ENCODE measurements at places on chromosomes 5 and 9.

DNA sequence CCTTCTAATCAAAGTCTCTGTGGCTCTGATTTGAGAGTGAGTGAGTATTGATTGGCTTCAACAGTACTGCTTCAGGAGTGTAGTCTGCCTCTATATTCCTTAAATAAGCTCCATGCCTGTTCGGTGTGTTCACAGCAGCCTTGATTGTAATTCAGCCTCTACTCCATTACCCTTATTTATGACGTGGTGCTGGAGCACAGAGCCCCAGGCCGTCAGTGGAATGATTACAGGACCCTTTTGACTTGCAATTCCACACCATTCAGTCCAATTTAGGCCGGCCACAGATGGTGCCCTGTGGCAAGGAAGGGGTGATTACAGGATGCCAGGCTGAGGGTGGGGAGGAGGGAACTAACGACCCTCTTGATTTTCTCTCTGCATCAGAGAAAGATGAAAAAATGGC, 110.3 kb downstream of the ASTN2 start:
- DNase-seq: no peak

- no peak for DNase-seq
Measured at GRCh38 chr9:16100537-16101091, 547.8 kb downstream of the CCDC171 start.

GRCh38 chr9:90131568-90131967, 511.1 kb downstream of the DIRAS2 start:
- DNase-seq: no peak

DNA sequence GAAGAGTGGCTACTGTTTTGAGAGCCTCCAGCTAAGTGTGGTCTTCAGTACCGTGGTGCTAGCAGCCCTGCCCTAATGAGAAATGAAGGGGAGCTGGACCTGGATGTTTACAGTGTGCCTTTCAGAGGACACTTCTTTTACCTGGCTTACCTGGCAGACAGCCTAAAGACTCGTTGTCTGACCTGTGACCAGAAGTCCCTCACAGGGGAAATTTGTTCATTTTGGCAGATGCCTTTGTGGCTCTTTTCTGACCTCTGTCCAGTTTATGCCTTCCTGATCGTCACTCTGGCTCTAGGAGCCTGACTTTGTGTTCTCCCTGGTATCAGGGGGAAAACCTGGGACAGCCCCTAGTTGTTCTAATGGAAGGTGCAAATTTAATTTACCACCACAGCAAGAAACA, 475.1 kb downstream of the DMRTA1 start:
- DNase-seq: no peak

DNA sequence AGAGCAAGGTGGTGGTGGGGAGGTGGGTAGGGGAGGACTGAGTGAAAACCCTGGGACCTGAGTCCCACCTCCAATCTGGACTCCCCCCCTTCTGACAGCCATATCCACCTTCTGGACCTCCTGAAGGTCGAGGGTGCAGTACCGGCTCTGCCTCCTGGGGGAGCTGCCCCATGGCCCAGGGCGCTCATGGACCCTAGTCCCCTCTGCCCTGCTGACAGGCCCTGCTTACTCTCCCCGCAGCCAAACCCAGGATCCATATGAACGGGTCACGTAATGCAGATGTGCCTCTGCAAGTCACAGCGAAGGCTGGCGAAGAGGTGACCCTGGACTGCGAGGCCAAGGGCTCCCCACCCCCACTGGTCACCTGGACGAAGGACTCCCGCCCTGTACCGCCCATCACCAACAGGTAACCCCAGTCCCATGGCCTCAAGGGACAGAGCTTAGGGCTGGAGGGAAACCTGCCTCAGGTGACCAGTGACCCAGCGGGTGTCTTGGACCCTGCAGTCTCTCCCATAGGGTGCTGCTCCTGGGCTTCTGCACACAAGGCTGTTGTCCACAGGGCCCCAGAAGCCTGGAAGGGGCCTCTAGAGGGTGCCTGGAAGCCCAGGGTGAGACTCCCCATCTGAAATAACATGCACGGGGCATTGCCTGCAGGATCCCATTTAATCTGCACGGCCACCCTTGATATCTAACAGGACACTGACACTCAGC, 61.7 kb downstream of the HMCN2 start:
- DNase-seq: no peak

DNA sequence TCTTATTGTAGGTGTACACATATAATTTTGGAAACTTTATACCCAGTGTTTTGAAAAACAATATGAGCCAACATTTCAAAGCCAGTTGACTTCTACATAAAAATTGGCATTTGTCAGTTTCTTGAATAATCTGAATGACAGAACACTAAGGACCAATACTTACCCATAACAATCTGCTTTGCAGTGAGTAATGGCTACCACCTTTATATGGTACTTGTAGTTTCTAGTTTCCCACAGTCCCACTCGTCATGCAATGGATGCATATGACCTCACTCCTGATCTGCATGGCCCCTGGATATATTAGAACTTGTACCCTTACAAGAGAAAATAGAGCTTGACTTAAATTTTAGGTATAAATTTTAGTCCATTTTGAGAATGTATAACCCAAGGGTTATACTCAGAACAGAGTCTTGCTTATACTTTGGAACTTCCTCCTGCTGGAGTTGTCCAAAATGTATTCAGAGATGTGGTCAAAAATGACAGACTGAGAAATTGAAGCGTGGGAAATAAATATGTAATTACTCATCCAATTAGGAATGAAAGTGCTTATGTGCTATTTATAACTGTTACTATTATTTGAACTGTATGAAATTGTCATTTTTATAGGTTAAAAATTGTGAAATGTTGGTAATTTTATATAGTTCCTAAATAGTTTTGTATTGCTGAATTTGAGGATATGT, 19.5 kb downstream of the XRCC4 start:
- no peak for DNase-seq

- DNase-seq: no peak
Measured at GRCh38 chr9:82808478-82808877, 254.5 kb downstream of the RASEF start.

GRCh38 chr5:122772446-122772845, 2.4 kb upstream of the SNX2 start:
- no peak for DNase-seq

DNA sequence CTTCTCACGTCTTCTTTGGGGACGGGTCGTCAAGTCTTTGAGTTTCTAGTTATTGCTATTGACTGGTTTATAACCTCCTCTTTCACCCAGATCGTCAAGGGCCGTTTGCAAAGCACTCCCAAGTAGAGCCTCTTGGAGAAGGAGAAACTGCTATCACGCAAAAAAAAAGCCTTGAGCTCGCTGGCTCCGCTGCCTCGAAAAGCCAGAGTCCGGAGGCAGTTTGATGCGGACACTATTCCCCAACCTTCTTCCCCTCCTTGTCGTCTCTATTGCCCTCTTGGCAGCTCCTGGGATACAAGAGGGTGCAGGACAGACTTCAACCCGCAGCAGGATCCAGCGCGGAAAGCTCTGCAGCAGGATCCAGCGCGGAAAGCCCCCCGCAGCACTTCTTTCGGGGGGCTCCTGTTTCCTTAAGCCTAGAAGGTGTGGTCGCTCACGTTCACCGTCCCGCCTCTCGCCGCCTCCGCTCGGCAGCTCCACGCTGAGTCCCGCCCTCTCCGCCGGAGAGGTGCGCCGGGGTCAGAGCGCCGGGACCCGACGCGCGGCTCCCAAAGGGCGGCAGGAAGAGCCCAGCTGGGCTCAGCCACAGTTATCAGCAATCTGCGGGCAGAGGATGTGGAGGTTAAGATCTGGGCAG, at the start of gene PCDHAC1:
Gene PCDHAC1, plus strand, starts transcription at position 494 of the 637 bp plus-strand sequence. CDS start 594 bp downstream, outside the sequence.
- DNase-seq: no peak

GRCh38 chr9:133994353-133995011, 2.4 kb upstream of the VAV2 start:
- DNase-seq: peak; percentile 78

DNA sequence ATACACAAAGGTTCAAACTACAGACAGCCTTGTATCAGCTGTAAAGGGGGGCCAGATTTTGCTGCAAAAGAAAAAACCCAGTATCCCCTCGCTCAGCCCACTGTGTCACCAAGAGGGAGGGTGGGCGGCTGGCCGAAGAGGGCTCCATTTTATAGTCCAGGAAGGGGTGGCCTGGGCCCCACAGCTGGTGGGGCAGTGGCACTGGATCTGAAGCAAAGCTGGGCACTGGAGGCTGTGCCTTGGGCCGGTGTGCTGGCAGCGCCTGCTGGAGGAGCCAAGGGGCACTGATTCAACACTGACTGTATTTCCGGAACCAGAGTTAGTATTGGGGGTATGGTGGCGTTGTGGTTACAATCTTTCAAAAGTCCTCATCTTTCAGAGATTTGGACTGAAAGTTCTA, 9.1 kb downstream of the BRD3 start:
- DNase-seq: peak; percentile 48

GRCh38 chr9:13957089-13957488, 356.9 kb downstream of the NFIB start:
- no peak for DNase-seq

- DNase-seq: no peak
Measured at GRCh38 chr5:75279321-75279720, 42.6 kb upstream of the ANKRD31 start.

GRCh38 chr9:70170151-70170790, 88.5 kb upstream of the SMC5 start:
- DNase-seq: no peak

GRCh38 chr5:136174021-136174659, 18.8 kb downstream of the SMIM32 start:
- no peak for DNase-seq

DNA sequence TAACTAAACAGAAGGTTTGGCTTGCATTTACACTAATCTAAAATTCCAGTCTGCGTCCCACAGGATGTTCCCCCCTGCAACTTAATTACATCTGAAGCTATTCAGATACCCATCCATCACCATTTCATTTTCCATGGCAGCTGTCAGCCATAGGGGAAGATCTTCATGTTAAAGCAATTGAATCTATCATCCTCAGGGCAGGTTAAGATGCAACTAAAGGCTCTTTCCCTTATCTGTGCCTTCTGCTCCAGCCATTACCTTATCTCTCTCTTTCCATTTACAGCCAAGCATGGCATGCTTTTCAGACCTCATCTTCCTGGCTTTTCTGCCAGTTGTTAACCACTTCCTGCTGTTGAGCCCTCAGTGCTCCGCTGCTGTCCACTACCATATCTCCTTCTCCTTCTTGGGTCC, 15.8 kb upstream of the HACD4 start:
- no peak for DNase-seq

DNA sequence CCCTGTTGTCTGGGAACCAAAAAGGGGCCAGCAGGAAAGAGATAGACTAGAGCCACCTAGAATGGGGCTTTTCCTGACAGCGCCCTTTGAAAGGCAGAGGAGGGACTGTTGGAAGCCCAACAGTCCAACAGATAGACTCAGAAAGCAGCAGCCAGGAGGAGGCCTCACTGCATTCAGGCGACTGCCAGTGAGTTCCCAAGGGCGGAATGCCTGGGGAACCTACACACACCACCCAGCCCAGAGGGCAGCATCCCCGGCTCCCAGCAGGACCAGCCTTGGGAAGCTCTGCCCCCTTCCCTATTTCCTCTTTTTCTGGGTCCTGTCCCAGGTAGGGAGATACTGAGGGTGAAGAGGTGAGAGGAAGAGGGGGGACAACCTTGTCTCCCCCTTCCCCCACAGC, 192.4 kb upstream of the KLF4 start:
- no peak for DNase-seq

DNA sequence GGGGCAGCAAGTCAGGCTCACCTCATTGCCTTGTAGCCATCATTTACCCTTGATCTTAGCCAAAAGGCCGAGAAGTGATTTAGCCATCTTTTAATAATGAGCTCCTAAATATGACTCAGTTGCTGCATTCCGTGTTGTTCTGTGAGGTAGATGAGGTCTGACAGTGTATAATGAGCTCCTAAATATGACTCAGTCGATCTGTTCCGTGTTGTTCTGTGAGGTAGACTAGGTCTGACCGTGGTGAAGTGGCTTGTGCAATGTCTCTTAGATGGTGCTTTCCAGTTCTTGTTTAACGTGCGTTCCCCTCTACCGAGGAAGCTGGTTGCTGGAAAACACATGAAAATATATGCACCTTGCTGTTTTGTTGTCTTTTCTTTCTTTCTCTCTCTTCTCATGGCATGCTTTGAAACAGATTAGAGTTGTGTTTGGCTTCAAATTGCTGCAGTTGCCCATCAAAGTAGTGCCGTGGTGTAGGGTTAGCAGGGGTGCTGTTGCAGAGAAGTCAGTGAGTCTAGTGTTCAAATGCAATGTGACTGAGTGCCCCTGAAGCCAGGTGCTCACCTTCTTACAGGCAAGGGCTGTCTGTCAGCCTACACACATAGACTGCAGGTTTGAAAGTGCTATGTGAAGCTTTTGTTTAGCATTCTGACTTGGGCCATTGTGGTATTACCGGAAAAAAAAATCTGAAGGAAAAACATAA, 118.6 kb downstream of the KDM4C start:
- no peak for DNase-seq

- DNase-seq: no peak
Measured at GRCh38 chr5:4642525-4642924, 497.6 kb upstream of the ADAMTS16 start.

- DNase-seq: no peak
Measured at GRCh38 chr9:15867334-15867733, 314.5 kb downstream of the CCDC171 start.

DNA sequence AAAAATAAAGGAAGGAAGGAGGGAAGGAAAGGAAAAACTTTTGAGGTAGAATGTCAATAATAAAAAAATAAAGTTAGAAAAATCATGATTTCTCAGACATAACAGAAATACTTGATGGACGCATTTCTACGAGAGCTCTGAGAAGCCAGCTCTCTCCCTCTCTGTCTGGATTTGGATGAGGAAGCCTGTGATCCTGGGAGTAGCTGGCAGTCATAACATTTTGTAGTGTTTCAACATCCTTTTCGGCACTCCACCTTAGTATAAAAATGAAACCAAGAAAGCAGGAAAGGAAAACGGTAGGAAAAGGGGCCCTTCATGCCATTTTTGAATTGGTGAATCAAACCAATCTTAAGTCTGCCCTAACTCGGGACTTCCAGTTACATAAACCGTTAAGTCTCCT, 321.3 kb downstream of the EPB41L4A start:
- DNase-seq: no peak

DNA sequence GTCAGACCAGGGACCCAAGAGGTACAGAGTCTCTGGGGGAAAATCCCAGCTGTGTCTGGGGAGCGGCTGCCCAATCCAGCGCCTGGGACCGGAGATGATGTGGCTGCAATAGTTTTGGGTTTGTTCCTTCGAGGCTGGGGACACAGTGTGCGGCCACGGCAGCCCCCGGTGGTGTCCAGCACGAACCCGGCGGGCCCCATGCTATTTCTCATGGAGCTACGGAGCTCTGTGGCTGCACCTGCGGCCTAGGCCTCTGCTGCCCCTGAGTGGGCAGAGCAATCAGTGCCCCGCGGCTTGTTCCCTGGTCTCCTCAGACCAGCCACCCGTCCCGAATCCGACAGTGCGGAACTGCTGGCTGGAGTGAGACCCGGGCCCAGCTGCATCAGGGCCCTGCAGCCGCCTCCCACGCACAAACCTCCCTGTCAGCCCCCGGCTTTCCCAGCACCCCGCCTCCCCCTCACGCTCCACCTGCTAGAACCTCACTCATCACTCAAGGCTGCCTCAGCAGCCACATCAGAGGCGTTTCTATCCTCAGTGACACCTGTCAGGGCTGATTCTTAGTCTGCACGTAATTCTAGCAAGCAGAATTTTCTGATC, 29.0 kb downstream of the SARDH start:
- no peak for DNase-seq

All from activated naive CD4-positive, alpha-beta T cell treated with anti-CD3 and anti-CD28 coated beads, Interleukin-2, amount 50 U/mL, for 72 hours (primary cell).